ENCODE measurements at places on chromosomes 2 and 18. TPM values are rescaled to one million over a fixed set of nuclear protein-coding genes. Genes with fewer than 3 reads are reported as not detected.

Gene STON1
- 31.6 TPM for polyA plus RNA-seq

Gene TLX2
- polyA plus RNA-seq = not detected

Gene AOX1
- polyA plus RNA-seq = 2.4 TPM

Gene GAREM1
- 29.9 TPM for polyA plus RNA-seq

Gene SLC23A3
- polyA plus RNA-seq = 17.6 TPM

Gene TEX51
- not detected for polyA plus RNA-seq

Gene DSG2
- polyA plus RNA-seq = 52.9 TPM

Gene AMER3
- polyA plus RNA-seq = 0.03 TPM

Gene BOLL
- polyA plus RNA-seq = 0.08 TPM

Gene KIAA2012
- 0.06 TPM for polyA plus RNA-seq

Gene ATP6V1B1
- polyA plus RNA-seq = 78.1 TPM

Gene CYTIP
- polyA plus RNA-seq = 2.2 TPM

Gene CFAP65
- polyA plus RNA-seq = 0.36 TPM

Gene PXDN
- polyA plus RNA-seq = 168 TPM

Gene DCDC2C
- not detected for polyA plus RNA-seq

Gene GALNT13
- 2.7 TPM for polyA plus RNA-seq

Gene PLEK
- polyA plus RNA-seq = 6.6 TPM

Gene ARHGAP28
- 69.7 TPM for polyA plus RNA-seq

- DNase-seq = no peak
Measured at GRCh38 chr2:18522484-18523146, 37.8 kb downstream of the RDH14 start.

DNA sequence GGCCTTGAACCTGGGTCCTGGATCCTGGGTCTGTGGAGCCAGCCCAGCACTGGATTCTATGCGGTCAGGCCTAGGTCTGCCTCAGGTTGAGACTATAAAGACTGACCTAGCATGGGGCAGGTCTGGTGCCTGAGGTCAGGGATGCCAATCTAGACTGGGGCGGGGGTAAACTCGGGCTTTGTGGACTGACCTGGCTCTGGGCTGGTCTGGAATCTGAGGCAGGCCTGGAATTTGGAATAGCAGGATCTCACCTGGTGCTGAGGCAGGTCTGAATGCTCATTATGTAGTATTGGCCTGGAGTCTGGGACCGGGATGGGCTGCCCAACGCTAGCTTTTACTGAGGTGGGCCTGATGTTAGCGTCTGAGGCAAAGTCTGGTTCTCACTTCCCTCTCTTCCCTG lies 256.0 kb downstream of the KIAA1328 start:
- no peak for DNase-seq

DNA sequence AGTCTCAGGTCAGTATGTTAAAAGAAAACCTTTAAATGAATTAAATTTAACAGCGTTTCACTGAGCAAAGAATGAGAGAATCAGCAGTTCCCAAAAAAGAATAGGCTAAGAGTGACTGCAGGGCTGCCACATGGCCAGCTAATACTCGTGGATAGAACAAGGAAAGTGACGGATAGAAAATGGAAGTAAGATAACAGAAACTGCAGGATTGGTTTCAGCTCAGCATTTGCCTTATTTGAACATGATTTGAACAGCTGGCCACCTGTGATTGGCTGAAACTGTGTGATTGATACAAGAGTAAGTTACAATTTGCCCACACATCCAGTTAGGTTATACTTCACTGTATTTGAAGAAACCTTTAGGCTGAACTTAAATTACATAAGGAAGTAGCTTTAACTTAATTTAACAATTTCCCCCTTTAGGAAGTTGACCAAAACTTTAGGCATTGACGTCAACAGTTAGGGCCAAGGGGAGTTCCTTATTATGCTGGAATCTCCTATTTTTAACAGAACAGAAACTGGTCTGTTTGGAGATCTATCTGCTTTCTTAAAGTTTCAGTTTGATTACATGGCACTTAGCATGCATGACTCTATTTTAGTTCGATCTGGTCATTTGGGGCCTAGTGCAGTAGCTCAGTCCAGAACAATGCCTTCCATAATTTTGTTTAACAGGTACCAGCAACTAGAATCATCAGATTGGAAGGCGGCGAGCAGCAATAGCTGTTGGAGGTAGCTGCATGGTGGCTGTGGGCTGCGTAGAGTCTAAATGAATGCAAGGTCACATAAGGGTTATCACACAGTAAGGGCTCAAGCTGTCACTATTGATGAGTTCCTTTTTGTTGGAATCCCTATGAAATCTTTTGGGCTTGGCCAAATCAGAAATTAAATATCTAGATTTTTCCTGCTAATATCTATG lies 143.4 kb downstream of the TRIM43 start:
- DNase-seq = no peak

- no peak for DNase-seq
Measured at GRCh38 chr18:50468807-50469206, 91.1 kb upstream of the MAPK4 start.

DNA sequence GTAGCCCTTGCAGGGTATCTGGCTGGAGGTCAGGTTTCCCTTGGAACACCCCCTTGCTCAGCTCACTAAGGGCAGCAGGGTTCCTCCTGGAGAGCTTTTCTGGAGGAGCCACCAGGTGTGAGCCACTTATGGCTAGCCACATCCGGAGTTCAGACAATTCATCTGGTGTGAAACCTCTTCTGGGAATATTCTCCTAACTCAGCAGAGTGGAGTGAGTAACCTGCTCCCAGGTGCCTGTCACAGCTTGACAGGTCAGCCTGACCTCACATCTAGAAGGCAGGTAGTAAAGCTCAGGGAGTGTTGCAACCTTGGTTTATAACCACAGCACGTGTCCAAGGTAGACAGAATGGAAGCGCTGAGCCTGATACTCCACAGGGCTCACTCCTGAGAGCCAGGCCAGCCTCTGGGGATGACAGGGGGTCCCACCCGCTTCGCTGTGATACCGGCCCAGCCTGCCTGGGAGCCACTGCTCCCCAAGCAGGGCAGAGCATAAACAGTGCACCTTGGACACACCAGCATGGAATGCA lies 62.6 kb upstream of the TGFA start:
- DNase-seq = no peak

GRCh38 chr18:23584019-23584983 lies 2.0 kb downstream of the NPC1 start:
- DNase-seq = no peak

DNA sequence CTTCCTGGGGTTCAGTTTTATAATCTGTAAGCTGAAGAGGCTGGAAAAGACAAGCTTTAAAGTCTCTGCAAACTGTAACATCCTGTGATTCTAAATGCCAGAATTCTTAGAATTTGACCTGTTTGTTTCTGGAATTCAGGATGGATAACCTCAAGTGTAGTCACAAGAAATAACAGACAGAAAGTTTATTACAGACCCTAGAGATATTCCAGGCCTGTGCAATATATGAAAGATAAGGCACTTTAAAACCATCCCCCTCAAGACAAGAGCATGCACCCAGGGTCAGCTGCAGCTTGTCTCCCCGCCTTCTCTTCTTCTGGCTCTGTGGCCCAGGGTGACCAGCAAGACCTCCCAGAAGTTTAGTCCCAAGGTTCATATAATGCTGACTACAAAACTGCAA lies 298.7 kb upstream of the ACVR2A start:
- DNase-seq = peak; percentile 20

DNA sequence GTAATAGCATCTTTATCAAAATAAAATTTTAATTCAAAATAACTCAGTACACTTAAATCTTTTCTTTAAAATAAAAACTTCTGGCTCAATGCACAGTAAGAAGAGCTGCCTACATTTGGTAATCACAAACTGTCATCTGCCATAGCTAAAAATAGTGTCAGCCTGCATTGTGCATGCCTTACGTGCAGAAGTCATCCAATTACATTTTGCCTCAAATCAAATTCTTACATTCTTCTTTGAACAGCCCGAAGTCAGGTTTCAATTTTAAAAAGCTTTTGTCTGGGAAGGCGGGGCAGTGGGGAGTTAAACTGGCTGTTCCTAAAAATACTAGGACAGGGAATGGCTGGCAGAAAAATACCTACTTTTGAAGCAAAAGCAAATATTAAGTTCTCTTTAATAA lies 51.1 kb downstream of the RTN4 start:
- no peak for DNase-seq

DNA sequence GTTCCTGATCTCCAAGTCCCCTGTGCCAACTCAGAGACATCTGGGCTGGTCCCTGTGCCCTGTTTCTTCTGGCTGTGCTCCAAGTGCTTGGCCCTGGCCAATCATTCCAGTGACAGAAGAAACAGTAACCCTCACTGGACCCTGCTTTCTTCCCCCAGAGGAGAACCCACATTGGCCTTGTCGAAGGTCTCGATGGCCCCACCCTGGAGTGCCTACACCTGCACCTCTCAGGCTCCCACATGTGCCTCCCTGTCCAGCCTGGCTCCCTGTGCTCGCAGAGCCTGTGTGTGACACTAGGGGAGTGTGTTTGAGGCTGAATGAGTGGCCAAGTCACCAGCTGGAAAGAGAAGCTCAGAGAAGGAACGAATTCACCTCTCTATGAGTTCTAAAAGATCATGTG lies 5.9 kb upstream of the MAL start:
- DNase-seq = no peak

- no peak for DNase-seq
Measured at GRCh38 chr2:37993143-37993542, 68.1 kb downstream of the RMDN2 start.

DNA sequence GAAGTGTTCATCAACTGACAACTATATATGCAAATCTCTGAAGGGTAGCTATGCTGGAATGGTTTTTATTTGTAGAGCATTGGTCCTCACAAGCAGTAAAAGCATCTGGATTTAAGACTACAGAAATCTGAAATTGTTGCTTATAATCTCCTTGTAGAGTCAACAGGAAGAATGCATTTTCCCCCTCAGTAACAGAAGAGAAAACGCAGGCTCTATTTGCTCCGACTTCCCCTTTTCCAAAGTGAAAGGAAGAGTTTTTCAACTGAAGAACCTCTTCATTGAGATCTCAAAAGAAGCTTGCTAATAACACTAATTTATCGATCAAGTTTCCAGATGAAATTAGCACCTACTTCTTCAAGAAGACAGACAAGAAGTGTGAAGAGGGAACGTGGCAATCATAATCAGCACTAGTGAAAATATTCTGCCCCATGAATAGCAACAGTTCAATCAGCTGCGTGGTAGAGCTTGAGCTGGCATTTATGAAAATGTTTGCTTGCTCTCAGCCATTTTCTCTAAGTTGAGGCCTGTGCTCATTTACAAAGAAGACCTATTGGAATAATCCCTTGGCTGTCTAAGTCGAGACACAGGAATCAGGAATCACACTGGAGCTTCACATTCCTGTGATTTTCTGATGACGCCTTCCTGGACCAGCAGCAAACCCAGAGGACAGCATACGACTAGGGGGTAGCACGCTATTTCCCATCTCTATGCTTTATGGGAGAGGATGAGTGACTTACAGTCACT lies 43.7 kb downstream of the TGIF1 start:
- DNase-seq = no peak

- no peak for DNase-seq
Measured at GRCh38 chr2:68292108-68292710, 27.5 kb downstream of the CNRIP1 start.

DNA sequence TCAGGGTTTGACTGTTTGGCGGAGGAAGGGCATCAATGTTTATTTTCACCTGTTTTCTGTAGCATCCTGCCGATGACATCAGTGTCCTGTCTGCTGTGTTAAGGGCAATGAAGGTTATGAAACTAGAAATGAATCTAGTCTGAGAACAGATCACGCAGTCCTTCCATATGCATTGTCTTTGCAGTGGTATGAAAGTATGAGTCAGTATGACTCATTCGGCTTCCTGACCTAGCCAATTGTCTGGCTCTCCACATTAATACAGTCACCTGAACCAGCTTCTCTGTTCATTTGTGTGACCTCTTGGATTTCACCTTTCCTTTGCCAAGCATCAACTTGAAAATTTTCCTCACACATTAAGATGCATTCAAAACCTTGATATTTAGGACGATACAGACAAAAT lies 353.8 kb downstream of the RND3 start:
- no peak for DNase-seq

DNA sequence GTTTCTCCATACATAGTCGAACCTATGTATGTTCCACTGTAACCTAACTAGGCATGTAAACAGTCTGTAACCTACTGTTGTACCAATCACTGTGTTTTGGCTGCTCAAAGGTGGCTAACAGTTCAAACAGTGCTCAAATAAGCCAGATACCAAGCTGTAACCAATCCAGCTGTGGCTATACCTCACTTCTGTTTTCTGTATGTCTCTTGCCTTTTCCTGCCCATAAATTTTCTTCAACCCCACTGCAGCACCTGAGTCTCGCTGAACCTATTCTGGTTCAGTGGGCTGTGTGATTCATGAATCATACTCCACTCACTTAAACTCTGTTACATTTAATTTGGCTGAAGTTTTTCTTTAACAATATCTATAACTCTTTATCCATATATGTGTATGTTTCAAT lies 340.7 kb downstream of the LPIN1 start:
- DNase-seq = no peak

- DNase-seq = no peak
Measured at GRCh38 chr2:197673606-197674005, 1.8 kb downstream of the RFTN2 start.

DNA sequence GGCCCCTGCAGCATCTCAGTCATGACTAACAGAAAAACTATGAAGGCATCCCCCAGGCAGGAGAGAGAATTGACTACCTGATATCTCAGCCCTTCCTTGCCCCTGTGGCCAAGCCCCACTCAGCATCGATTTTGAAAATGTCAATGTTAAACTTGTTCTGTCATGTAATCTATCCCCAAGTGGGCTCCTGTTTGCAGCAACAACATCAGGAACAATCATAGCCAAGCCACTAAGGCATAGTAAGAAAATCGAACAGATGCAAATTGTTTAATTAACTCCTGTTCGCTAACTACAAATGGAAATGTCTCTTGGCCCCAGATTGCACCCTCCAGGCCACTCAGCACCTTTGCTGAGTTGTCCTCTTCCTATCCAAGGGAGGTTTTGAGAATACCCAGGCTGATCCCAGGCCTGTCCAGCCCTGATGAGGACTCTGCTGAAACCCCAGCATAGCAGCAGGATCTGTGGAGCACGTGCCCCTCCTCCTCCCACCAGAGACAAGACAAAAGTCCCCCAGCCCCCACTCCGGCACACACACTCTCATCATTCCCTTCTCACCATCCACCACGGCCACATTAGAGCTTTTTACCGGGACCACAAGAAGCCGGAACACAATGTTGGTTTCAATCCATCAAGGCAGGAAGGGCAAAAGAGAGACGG lies 150.1 kb downstream of the TNS1 start:
- no peak for DNase-seq

All from renal cortex interstitium (tissue), 15 donors.